Dorsolateral prefrontal cortex (tissue), 122 donors: ENCODE measurements at places on chromosomes 1 and 21.

GRCh38 chr1:215472723-215473122 is 94.4 kb upstream of the KCTD3 start:
- no peak for DNase-seq

- DNase-seq = no peak
Measured at GRCh38 chr1:8789314-8790214, 27.9 kb downstream of the RERE start.

- no peak for DNase-seq
Measured at GRCh38 chr1:92705446-92705845, 79.5 kb downstream of the EVI5 start.

- no peak for DNase-seq
Measured at GRCh38 chr1:29584776-29585175, 348.5 kb downstream of the PTPRU start.

DNA sequence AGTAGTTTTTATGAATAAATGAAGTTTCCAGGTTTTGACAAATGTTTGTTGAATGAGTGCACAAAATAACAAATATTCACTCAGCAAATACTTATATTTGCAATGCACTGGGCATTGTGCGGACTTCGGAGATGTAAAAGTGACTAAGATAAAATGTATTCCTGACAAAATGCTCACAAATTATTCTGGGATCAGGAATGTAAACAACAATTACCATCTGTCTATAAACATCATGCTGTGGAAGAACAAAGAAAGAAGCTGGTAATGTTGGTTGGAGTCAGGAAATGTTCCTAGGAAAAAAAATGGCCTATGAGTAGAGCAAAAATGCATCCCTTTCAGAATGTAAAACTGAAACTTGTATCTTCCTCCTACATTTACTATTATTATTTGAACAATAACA is 68.5 kb downstream of the CRB1 start:
- no peak for DNase-seq

DNA sequence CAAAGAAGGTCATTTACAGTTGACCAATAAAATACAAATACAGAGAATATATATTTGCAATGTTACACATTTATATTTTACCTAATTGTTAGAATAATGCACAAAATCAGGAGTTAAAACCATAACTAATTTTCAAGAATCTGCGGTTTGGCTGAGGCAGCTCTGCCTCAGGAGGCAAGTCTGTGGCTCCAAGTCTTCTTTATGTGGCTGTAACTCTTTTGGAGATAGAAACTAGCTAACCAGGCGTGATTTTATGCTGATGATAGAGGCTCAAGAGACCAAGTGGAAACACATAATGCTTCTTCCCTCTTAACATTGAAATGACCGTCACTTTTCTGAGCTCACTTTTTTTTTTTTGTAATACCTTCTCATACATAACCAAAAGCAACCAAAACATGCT is 744.7 kb upstream of the CXADR start:
- DNase-seq = no peak

- no peak for DNase-seq
Measured at GRCh38 chr1:150144606-150145005, 5.1 kb upstream of the PLEKHO1 start.

GRCh38 chr1:156616463-156616862 is 2.8 kb upstream of the HAPLN2 start:
- peak; percentile 86 for DNase-seq

GRCh38 chr1:53878492-53879105 is 11.0 kb downstream of the YIPF1 start:
- no peak for DNase-seq

- no peak for DNase-seq
Measured at GRCh38 chr1:98921817-98922216, 82.8 kb downstream of the PLPPR5 start.

- no peak for DNase-seq
Measured at GRCh38 chr1:31505911-31506497, 70.3 kb upstream of the TINAGL1 start.

DNA sequence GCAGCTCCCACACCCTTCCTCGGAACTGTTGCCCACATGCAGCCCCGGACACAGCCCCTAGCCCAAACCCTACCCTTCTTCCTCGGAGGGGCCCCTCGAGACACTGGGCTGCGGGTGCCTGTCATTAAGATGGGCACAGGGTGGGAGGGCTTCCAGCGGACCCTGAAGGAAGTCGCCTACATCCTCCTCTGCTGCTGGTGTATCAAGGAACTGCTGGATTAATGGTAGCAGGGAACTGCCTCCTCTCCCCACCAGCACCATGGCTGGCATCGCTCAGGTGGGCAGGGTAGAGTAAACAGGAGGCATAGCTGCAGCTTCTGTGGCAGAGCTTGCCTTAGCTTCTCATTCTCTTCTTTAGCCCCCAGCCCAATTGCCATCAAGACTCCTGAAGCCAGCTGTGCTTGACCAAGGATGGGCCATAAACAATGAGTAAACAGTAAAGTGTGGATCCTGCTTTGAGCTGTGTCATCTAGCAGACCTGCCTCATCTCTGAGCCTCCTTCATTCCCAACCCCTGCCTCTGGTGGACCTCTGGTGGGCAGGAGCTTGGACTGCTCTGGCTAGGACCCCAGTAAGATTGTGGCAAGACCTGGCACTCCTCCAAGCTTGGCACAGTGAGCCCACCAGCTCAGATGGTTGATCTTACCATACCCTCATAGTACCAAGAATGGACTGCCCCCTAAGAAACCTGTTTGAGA is at the start of gene LENEP:
TSS of gene LENEP (plus strand) at position 15 of the 697 bp plus-strand sequence. CDS start at position 37, 22 bp downstream.
- DNase-seq = no peak

DNA sequence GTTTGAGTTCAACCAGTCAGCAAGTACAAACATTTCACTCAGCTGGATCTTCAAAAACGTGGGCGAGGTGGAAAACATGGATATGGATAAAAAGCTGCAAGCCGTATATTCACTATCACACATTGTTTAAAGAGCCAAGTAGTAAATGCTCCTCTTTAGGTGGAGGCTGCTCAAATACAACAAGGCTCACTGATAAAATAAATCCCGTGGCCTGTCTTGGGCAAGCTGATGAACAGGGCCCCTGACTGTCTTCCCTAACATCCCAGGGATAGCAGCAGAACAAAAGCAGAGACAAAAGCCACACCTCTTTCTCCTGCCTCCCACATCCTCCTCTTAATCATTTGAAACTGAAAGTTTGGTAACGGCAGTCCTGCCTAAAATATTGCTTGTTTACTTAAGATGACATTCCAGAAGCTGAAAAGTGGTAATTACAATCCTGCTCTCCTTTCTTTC is 357.7 kb downstream of the TTLL7 start:
- no peak for DNase-seq

DNA sequence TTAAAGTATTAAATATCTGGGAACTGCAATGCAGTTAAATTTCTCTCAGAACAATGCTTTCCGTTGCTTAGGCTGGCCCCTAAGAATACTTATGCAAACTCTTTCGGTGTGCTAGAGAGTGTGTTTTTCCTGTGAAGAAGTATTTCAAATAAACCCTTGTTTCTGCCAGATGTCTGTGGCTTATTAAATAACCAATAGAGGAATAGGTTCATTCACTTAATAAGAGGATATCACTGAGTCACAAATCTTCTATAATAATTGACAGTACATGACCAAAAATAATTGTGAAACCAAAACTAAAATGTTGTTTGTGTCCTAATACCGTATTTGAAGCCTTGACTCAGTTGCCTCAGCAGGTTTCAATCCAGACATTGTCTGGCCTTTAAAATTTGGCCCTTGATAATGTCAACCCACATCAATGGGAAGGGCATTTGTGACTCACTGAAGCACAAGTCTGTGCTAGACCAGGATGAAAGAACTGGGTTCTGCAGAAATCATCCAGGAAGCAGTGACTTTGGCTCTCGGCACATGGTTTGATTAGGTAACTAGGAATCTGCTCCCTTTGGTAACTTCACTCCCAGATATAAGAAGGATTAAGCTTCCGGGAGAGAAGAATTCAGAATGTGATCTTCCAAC is 104.2 kb upstream of the BARHL2 start:
- DNase-seq = no peak

GRCh38 chr1:25770541-25771220 is 29.3 kb upstream of the SELENON start:
- no peak for DNase-seq

- no peak for DNase-seq
Measured at GRCh38 chr21:28789523-28789922, 203.2 kb downstream of the LTN1 start.

GRCh38 chr21:46168238-46168637 is 12.9 kb upstream of the FTCD start:
- no peak for DNase-seq

GRCh38 chr1:1199141-1199960 is 7.0 kb downstream of the TNFRSF18 start:
- DNase-seq = no peak

- no peak for DNase-seq
Measured at GRCh38 chr1:109821221-109821669, 57.5 kb upstream of the EPS8L3 start.

DNA sequence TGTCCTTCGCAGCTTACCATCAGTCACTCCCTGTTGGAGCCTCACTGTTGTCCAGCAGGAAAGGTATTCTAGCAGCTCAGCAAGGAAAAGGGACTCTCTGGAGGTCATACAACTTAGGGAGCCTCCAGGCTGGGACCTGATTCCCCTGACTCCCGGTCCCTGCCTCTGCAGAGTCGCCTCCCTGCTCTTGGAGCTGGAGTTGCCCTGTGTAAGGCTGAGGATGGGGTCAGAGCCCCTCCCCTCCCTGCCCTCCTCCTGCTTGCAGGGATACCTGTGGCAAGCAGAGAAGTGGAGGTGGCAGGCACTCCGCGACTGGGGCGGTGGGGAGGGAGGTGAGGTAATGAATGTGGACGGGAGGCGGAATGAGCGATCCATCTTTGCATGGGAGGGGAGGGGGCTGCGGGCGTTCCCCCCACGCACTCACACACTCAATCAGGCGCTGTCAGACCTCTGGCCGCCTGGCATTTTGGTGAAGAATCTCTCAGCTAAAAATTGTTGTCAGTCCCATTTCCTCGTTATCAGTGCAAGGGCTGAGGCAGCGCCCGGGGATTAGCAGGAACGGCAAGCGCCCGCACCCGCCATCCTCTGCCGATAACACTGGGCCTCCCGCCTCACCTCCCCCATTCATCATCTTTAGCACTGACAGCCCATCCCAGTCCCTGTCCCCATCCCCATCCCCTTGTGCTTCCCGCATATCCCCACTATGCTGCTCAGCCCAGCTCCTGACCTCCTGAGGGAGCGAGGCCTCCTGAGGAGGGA is 64.3 kb downstream of the TMEM53 start:
- no peak for DNase-seq

DNA sequence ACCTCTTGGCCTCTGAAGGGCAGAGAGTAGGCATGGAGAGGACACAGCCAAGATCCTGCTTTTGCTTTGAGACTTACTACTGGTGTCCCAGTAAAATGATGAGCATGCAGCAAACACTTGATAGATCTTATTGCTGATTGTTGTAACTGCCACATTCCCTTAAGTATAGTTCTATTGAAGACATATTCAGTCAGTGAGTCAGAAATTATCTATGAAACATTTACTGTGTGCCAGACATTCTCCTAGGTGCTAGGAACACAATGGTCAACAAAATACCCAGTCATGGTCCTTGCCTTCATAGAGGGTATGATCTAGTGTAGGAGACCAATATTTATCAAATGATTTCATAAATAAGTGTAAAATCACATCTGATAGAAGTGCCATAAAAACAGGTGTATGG is 13.6 kb downstream of the STYXL2 start:
- no peak for DNase-seq

DNA sequence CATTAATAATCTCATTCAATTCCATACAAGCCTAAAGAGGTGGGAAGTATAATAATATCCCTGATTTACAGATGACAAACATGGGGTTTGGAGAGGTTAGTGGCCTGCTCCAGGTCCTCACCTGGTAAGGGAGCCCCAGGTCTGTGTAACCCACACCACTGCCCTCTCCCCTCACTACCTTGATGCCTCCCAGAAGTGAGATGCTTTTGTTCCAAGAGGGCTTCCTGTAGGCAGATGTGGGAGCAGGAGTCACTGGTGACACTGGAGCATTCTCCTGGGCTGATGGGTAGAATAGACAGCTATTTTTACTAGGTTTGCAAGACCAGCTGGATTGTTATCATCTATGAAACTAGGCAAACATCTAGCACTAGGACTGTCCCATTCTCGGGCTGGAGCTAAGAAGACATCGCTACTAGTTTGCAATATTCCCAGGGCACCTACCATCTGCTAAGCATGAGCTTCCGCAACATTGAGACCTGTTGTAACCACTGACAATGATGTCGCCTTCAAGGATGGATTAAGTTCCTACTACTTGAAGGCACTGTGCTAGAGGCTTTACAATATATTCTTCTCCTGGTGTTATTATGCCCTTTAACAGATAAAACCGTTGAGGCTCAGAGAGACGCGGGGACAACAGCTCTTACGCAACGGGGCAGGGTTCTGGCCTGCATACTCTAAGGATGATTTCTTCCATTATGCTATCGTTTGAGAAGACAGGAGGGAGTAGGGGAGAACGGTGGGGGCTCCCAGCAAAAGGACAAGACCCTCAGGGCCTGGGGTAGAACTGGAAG is 35.0 kb downstream of the BATF3 start:
- DNase-seq = no peak

DNA sequence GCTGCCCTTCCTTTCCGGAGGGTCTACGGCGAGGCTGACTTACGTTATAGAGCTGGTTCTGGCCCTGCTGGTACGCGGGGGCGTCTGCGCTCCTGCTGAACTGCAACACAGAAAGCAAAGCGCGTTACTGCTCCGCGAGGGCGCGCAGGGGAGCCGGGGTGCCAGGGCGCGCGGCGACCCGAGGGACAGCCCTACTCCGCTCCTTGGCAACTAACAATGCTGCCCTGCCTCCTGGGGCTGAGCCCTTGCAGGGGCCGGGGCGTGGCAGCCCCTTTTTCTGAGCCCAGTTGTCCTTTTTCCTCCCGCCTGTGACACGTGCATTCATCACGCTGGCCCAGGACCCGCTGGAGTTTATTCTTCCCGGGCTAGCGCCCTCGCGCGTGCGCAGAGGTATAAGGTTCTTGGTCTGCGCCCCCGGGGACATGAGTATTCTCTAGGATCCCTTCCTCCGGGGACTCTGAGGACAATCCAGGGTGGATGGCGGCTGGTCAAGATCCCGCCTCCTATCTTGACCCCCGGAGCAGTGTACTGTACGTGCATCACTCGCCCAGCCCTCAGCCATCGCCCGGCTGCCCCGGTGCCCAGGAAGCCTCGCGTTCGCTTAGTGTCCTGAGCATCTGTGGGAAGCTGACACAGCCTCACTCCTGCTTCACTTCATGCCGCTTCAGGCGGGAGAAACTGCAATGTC is 78.9 kb downstream of the CD247 start:
- peak; percentile 58 for DNase-seq

GRCh38 chr1:151384584-151384983 is 12.1 kb upstream of the SELENBP1 start:
- no peak for DNase-seq

GRCh38 chr21:44764319-44765230 is 37.0 kb downstream of the UBE2G2 start:
- DNase-seq = no peak

GRCh38 chr1:21084111-21084810 is 92.4 kb downstream of the EIF4G3 start:
- no peak for DNase-seq
